Activated CD4-positive, alpha-beta T cell treated with anti-CD3 and anti-CD28 coated beads for 4 hours (primary cell): ENCODE measurements at places on chromosomes 1 and 21.

DNA sequence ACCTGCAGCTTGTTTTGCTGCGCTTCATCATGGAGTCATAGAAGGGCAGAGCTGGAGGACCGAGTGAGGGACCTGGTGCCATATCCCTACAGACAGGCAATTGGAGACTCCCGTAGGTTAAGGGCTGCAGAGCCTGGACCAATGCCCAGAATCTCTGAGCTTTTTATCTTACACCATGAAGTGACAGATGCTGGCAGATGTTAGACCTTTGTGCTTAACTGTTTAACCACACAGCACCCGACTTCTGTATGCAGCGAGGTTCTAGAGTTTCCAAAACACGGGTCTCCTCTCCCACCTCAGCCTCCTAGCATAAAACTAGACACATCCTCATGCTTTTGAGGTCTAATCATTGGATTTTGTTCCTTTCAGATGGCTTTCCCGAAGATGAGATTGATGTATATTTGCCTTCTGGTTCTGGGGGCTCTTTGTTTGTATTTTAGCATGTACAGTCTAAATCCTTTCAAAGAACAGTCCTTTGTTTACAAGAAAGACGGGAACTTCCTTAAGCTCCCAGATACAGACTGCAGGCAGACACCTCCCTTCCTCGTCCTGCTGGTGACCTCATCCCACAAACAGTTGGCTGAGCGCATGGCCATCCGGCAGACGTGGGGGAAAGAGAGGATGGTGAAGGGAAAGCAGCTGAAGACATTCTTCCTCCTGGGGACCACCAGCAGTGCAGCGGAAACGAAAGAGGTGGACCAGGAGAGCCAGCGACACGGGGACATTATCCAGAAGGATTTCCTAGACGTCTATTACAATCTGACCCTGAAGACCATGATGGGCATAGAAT lies 47.6 kb downstream of the B3GALT5 start:
- no peak for DNase-seq

DNA sequence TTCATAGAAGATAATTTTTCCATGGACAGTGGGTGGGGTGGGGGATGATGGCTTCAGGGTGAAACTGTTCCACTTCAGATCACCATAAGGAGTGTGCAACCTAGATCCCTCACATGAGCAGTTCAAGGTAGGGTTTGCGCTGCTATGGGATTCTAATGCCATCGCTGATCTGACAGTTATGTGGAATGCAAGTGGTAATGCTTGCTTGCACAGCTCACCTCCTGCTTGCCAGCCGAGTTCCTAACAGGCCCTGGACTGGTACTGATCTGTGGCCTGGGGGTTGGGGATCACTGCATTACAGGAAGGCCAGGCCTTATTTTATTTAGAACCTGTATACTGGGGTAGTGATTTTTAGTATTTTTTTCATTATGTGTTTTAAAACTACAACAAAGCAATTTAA lies 22.0 kb downstream of the MAN1A2 start:
- DNase-seq = no peak

- no peak for DNase-seq
These were observed 258.6 kb downstream of the GRIK3 start for GRCh38 chr1:36775716-36776115.

- DNase-seq = peak; percentile 5
These were observed 57.9 kb upstream of the LGALS8 start for GRCh38 chr1:236465959-236466303.

DNA sequence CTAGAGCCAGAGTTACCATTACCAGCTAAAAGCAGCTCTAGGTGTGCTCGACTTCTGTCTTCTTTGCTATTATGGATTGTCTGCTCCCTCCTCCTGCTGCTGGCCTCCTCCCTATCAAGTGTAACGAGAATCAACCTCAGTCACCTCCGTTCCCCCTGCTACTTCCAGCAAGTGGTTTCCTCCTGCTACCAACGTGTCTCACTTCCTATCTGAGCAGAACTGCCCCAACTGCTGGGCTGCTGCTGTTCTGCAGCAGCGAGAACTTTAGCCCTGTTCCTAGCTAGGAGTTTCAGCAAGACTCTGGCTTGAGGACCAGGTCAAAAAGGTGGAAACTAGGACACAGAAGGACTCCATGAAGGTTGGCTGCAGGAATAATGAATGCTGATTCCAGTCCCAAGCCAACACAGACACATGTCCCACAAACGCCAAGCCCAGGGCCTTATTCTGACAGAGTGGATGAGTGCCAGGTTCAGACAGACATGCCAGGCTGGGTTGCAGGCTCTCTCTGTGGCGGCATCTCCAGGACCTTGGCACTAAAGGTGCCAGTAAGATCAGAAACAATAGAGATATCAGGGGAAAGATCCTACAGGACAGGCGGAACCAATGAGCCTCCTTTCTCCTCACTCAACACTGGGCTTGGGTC lies 46.9 kb downstream of the CD34 start:
- peak; percentile 40 for DNase-seq

DNA sequence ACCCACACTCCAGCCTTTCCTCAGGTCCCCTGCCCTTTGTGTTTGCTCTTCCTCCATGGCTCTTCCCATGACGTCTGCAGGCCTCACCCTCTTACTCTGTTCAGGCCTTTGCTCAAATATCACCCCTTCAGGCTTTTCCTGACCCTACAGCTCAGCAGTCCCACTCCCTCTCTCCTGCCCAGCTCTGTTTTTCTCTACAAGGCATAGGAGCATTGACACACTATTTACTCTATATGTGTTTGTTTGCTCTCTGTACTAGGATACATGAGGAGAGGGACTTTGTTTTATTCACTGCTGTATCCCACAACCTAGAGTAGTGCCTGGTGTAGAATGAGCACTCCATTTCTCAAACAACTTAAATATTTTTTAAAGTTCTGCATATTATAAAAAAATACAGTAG lies 107.4 kb upstream of the COA6 start:
- no peak for DNase-seq

DNA sequence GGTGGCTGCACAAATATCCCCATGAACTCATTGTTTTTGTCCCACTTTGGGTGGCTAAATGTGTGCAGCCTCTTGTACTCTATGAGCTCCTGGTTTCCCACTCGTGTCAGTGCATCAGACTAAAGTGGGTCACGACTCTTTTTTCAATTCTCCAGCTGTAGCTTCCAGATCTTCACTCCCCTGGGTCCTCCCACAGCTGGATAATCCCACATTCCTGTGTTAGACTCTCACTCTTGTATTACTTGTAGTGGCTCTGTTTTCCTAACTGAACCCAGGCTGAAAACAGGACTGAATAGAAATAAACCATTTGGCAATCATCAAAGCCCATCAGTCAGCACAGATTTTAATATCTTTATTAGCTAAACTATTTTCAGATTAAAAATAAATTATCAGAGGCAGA lies 60.4 kb downstream of the UBE2U start:
- DNase-seq = no peak

- DNase-seq = no peak
These were observed 29.5 kb downstream of the RUNX1 start for GRCh38 chr21:35019631-35020032.

- no peak for DNase-seq
These were observed 37.5 kb downstream of the TPR start for GRCh38 chr1:186337554-186337953.

GRCh38 chr1:40078512-40079333 lies 18.3 kb downstream of the PPT1 start:
- DNase-seq = peak; percentile 67

DNA sequence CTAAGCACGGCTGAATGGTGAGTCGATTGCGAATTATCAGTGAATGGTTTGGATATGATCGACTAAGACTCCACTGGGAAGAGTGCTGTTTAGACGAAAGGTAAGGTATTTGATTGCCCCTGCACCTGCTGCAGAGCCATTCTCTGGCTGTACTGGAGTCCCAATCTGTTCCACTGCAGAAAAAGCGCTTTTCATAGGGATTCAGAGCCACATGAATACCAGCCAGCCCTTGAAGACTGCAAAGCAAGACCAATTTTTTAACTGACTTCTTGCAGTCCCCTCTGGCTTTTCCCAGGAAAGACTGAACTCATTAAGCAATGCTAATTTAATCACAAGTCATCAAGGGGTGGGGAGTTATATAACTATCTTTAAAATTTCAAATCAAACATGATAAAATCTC lies 1.3 kb downstream of the GREM2 start:
- no peak for DNase-seq

DNA sequence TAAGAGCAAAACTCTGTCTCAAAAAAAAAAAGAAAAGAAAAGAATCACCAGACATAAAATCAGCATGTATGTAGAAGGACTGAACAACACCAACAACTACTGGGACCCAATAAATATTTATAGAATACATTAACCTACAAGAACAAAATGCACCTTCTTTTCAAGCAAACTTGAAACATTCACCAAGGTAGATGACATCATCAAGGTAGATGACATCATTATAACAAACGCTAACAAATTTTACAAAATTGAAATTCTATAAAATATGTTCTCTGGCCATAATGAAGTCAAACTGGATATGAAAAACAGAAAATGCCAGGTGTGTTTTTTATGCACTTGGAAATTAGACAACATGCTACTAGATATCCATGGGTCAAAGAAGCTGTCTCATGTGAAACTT lies 220.2 kb upstream of the SNX7 start:
- DNase-seq = no peak

DNA sequence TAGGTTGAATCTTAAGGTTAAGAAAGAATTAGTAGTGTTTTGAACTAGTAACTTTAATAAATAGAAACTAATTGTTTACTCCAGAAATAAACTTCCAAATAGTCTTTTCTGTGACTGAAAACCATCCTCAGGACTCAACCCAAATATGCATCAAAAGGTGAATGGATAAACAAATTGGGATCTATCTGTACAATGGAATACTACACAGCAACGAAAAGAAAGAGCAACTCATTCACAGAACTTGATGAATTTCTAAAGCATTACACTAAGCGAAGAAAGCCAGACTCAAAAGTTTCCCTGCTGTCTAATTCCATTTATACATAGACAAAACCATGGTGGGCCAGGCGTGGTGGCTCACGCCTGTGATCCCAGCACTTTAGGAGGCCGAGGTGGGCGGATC lies 25.0 kb downstream of the HEYL start:
- DNase-seq = no peak

DNA sequence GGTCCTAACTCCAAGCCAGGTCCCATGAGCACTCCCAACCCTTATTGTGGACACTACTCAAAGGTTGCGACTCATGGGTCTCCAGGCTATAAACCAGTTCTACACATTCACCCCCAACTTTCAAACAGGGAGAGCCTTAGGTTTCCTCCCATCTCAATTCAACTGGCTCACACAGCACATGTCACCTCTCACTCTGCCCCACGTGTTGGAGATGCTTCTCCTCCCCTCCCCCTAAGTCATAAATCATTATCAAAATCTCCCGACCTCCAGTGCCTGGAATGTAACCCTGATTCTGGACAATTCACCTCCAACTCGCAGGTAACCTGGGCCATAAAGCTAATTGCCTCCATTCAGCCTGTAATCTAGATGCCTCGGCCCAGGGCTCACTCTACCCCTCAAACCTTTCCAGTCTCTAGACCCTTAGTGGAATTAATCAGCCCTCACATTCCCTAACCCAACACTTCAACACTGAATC lies 595 bp downstream of the AK2 start:
- DNase-seq = no peak

- DNase-seq = peak; percentile 22
These were observed 14.0 kb upstream of the CDA start for GRCh38 chr1:20574686-20575540.

GRCh38 chr1:84971957-84972356 lies 25.0 kb downstream of the MCOLN2 start:
- no peak for DNase-seq

DNA sequence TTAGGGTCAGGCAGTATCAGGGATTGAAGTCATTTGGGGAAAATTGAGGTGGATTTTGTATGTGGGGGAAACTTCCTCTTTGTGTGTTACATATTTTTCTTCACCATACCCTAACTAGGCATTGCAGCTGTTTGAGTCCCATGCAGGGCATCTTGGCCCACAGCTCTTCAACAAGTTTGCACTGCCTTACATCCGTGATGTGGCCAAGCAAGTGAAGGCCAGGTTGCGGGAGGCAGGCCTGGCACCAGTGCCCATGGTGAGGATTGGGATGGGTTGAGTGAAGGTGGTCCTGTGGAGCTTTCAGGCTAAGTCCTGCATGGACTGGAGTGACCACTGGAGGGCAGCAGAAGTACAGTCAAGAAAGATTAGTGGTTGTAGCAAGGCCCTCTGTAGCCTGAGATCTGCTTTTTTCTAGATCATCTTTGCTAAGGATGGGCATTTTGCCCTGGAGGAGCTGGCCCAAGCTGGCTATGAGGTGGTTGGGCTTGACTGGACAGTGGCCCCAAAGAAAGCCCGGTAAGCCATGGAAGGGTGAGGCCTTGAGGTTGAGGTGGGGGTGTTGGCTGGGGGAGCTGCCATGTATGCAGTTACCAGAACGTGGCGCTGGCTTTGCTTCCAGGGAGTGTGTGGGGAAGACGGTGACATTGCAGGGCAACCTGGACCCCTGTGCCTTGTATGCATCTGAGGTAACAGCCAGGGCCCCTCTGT lies 2.4 kb downstream of the UROD start:
- peak; percentile 76 for DNase-seq

GRCh38 chr1:117644696-117645311 lies 39.0 kb downstream of the TENT5C start:
- DNase-seq = no peak

DNA sequence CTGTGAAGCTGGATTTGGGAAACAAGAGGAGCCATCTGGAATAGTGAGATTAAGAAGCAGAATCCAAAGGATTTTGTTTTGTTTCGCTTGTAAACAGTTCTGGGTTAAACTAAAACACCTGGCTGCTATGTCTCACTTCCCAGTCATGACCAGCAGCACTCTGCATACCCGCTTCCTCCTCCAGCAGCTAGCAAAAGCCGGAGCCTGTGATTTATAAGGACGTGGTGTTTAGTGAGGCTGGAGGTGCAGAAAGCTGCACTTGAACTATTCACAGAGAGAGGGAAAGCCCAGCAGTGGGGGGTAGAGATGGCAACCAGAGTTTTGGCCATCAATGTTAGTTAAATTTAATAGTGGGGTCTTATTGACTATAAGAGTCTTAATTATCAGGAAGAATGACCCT lies 240.2 kb downstream of the AJAP1 start:
- no peak for DNase-seq

GRCh38 chr1:22562584-22563583 lies at the start of gene EPHA8:
EPHA8 (plus strand) TSS chr1:22563489; CDS start chr1:22563636, 147 bp downstream.
- no peak for DNase-seq

- no peak for DNase-seq
These were observed 1.1 kb downstream of the MPZL1 start for GRCh38 chr1:167722870-167723251.

DNA sequence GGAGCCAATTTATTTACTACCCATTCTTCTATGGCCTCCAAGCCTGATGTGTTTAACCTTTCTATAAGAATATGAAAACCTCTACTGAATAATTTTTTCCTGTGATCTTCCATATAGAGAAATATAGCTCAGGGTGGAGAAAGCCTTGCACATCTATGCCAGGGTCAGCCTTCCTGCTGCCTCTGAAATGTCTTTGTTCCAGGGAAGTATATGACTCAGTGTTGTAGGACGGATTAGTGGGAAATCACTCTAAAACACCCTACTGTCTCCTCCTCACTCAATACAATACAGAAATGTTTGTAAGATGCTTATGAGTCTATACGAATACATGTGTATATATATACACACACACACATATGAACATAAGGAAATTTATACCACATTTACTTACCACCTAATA lies 1044.9 kb downstream of the BRINP3 start:
- no peak for DNase-seq
